Aorta (tissue), 5 donors: ENCODE measurements at places on chromosomes 7 and 10. TPM values are rescaled to one million over a fixed set of nuclear protein-coding genes. Genes with fewer than 3 reads are reported as not detected.

The PIK3CG gene
- total RNA-seq, result 5.9 TPM

DNA sequence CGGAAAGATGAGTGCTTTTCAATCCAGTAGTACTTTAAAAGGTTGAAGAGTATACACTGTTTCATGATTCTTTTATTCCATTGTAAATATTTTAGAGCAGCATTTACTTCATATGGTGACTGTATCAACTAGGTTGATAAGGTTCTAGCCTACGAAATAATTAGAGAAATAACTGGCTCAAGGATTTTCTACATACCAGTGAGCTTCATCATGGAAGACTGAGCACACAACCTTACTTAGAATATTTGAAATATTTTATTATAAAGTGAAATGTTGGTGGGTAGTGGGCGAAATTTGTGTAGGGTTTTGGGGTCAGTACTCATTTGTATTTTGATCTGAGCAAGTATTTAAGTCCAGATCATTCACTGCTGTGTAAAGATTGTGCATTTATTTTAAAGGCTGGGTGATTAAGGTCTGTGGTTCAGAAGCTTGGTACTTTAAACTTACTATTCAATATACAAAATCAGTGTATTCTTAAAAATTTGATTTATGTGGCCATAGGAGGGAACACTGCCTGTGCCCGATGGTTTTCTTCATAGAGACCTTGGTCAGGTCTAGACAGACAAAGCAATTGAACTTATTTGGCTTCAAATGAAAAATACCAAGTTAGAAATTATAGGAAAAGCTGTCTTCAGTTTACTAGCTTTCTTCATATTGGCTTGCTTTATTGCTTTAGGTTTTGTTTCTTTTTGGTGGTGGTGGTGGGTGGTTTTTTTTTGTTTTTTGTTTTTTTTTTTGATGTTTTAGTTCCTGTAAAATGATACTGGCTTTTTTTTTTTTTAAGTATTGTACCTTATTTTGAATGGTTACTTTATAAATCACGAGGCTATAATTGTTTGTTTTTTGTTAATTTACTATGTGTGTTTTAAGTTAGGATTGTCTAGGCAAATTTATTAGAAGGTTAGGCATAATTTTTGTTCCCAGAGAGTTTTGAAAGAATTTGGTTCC lies 3.0 kb downstream of the KMT2E start:
- DNase-seq, result no peak

The HNRNPF gene
- 114 TPM for total RNA-seq

DNA sequence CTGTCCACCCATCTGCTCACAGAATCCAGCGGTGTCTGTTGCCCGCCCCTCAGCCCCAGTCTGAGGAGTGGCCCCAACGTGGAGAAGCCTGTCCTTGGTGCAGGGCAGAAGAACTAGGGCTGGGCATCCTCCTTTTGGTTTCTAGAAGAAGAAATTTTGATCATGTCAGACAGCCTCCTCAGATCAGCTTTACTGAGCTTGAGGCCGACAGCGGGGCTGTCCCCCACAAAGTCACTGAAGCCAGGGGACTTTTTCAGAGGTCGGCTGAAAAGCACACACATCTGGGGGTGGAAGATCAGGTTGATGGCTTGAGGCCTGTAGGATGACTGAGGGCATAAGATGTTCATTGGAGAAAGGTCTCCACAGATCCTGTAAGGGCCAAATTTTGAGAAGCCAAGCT lies 767.9 kb downstream of the GRID1 start:
- DNase-seq, result no peak

DNA sequence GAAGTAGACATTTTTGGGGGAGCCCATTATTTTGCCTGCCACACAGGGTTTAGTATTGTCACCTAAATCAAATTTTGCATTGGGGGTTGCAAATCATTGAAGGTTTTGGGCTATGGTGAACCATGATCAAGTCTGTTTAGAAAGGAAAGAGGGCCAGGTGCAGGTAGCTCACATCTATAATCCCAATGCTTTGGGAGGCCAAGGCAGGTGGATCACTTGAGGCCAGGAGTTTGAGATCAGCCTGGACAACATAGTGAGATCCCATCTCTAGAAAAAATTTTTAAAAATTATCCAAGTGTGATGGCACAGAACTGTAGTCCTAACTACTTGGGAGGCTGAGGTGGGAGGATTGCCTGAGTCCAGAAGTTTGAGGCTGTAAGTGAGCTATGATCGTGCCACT lies 31.2 kb downstream of the KAT6B start:
- DNase-seq, result no peak

DNA sequence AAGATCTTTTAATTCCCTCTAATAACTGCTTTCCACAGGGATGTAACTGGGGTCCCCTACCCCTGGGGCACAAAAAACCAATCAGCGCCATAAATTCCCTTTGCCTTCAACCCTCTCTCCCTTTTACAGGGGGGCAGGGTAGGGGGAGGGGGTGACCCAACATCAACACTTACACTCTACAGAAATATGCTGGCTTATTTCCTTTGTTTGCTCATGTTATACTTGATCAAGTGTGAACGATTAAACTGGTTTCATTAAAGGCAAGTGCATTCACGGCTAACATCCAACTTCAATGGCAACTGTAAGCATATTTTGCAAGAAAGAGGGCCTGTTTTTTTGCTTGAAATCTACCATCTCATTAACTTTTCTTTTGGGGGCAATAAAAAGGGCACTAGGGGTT lies 2.9 kb downstream of the CTBP2 start:
- peak; percentile 16 for DNase-seq

- no peak for DNase-seq
Observed at GRCh38 chr10:28676326-28676967, 874 bp upstream of the BAMBI start.

The CRYGN gene
- total RNA-seq, result 0.84 TPM

DNA sequence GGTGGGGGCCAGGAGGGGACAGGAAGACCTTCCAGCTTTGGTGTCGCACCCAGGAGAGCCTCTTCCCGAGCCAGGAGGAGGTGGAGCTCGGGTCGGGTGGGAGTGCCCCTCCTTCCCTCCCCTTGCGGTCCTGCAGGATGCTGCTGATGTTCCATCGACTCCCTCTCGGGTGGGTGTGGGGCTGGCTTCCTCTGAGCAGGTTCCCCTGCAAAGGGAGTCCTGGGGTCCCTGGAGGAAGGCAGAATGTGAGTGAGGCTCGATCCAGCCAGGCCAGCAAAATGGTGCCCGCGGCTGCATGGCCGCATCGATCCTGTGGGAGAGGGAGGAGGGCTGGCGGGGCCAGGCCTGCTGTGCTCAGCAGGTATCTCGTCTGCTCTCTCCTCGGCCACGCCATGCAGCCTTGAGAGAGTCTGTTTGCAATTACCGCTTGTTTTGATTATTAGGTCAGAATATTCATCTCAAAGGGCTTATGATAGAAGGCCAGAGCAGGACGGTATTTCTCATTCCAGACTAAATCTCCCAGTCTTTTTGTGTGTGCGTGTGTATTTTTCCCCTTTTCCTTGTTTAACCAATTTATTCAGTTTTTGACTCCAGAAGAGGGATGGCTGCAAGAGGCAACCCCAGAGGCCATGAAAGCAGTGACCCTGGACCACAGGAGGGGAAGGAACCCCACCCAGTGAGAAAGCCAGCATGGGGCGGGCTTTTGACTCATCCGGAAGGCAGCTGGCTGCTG lies 137.3 kb upstream of the ZMIZ1 start:
- DNase-seq, result peak; percentile 85
